ENCODE measurements at places on chromosomes 3 and 15.

GRCh38 chr3:138019281-138020069 lies 9.5 kb downstream of the CLDN18 start:
- no peak for DNase-seq

DNA sequence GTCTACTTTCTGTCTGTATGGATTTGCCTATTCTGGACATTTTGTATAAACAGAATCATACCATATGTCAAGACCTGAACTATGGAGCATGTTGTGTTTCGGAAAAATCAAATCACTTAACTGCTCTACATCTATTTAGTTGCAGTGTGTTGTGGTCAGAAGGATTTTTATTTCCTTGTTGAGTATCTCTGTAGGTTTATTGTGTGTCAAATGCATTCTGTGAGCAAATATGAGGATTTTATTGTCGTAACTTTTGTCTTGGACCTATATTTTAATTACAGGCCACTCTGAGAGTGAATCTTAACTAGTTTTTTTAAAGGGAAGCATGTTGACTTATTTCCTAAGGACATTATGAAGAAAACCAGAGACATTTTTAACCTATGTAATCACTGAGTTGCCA lies 84.6 kb upstream of the MYZAP start:
- no peak for DNase-seq

DNA sequence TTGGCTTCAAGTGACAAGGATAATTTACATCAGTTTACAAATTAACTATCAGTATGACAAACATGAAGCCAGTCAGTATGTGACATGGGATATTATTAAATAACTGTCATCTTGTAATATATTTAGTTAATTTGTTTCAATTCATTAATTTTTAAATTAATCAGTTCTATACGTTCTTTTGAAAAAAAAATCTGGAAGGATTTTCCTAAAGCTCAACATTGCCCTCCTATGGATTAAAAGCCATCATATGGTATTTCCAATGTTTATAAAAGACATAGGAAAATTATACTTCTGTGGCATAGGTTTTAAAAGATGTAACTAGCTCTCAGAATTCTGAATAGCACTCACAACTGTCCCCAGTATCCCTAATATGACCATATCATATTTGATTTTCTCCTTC lies 134.4 kb downstream of the PLOD2 start:
- DNase-seq = no peak

- no peak for DNase-seq
Observed at GRCh38 chr3:161927131-161927530, 430.5 kb downstream of the OTOL1 start.

DNA sequence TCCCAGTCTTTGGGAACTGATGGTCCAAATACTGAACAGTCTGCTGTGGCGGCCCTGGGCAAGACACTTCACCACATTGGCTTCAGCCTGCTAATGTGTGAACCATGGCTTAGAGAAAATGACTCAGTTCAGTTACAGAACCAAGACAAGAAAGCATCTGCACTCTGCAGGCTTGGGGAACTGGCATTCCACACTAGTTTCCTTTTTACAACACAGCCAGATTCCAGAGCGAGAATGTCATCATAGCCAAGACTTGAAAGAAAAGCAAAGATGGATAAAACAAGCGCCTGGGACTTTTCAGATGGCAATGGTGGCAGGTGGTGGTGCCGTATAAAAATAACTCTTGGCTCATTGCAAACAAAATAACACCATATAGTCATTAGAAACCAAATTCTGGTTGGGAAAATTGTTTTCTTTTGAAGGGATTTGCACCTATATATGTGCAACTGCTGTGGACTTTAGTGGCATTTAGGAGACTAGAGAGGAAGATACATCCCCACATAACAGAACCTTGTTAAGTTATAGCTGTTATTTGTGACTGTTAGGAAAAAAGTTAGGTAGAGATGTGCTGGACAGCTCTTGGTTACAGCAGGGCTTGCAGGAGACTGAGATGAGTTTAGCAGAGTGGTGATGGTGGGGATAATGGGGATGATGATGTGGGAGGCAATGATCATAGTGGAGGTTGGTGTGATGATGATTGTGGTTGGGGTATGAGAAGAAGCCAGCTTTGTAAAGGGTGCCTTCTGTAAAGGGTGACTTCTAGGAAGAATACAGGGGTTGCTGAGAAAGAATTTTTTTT lies 273.6 kb downstream of the THRB start:
- no peak for DNase-seq

DNA sequence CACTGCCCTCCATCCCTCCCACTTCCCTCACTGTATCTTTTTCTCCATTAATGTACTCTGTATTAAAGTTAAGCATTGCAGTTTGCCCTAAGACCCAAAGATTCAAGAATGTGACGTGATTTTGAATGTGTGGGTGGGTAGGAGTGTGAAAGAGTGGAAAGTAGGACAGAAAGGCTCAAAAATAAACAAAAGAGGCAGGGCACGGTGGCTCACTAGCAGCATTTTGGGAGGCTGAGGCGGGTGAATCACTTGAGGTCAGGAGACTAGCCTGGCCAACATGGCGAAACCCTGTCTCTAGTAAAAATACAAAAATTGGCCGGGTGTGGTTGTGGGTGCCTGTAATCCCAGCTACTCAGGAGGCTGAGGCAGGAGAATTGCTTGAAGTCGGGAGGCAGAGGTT lies 18.4 kb downstream of the TFRC start:
- DNase-seq = no peak

- DNase-seq = no peak
Observed at GRCh38 chr3:178623666-178624255, 87.5 kb downstream of the KCNMB2 start.

DNA sequence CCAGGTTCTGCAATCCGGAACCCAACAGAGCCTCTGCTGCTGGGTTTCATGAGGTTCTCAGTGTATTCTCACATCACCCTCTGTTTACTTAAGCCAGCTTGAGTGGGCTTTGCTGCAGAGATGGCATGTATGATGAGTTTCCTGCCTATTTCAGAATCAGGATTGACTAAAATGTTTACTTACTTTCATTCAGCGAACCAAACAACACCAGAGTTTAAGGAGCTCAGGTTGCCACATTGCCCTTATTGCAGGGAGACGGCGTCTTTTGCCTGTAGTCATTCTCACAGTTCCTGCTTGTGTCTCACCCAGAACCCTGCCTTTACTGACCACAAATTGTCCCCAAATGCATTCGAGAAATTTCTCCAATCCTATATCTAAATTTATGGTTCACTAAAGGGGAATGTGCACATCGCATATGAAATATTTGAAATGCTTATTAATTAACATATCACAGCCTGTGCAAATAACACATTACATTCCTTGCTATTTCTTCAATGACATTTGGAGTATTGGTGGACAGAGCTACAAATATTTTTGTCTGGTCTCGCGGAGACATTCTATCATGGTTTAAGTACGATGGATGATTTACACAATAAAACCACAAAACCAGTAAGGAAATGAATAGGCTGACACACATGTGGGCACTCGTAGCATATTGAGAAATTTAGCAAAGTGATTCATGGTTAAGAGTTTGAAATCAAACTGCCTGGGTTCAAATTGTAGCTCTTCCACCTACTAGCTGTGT lies 377.2 kb upstream of the CFAP20DC start:
- DNase-seq = no peak

- DNase-seq = no peak
Observed at GRCh38 chr3:108403198-108403597, 106.8 kb downstream of the HHLA2 start.

DNA sequence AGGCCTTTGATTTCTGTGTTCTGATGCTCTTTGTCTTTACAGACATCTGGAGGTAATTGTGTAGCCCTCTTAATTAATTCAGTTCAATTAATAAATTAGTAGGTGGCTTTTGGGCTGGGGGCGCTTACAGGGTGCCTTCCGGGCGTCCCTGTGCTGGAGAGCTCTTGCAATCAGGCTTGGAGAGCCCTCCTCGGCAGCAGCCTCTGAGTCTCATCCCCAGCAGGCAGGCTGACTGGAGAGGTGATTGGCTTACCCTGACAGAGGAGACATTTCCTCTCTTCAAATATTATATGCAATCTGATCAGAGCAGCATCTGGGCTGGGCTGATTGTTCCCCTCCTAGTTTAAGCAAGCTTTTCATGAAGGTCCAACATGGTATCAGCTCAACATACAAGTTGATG lies 250.7 kb downstream of the LPP start:
- DNase-seq = no peak

DNA sequence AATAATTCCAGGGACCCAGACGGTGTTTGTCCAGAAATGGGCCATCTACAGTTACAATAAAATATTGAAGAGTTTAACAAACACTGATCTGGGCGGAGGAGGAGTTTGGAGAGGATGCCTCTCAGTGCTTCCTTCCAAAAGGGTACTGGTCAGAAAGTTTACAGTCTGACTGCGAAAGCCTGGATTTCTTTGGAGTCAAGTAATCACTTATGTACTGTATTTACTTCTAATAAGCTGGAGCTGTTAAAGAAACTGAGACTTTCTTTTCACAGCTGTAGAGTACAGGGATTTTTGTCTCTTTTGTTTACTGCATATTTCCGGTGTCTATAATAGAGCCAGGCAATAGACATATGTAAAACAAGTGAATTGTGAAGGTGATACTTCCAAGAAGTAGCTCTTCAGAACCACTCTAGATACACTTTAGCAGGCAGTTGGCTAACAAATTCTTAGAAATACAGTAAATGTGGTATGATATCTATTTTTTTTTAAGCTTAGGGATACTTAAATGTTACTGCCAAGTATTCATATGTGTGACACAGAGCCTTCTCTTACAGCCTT lies 22.1 kb upstream of the NEO1 start:
- no peak for DNase-seq

GRCh38 chr15:84969257-84969656 lies 12.4 kb upstream of the PDE8A start:
- DNase-seq = no peak

GRCh38 chr3:106692624-106693023 lies 684.6 kb upstream of the CCDC54 start:
- no peak for DNase-seq

DNA sequence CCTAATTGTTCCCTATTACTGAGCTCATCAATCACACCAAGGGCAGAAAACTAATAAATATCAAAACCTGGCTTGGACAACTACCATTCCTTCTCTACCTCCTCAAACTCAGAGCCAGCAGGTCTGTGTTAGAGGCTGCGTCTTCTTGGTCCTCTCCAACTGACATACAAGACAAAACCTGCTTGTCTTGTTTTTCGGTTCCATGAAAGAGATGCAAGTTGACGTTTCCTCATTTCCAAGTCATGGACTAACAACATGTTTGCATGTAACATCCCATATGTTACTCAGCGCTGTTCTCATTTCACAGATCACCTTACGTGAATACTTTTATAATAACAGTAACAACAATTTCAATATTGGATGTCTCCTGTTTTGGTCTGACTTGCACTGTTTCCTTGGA lies 110.9 kb downstream of the LMLN start:
- no peak for DNase-seq

GRCh38 chr3:41188306-41188705 lies 11.0 kb upstream of the CTNNB1 start:
- DNase-seq = no peak

- no peak for DNase-seq
Observed at GRCh38 chr3:125059488-125060245, 3.9 kb upstream of the HEG1 start.

DNA sequence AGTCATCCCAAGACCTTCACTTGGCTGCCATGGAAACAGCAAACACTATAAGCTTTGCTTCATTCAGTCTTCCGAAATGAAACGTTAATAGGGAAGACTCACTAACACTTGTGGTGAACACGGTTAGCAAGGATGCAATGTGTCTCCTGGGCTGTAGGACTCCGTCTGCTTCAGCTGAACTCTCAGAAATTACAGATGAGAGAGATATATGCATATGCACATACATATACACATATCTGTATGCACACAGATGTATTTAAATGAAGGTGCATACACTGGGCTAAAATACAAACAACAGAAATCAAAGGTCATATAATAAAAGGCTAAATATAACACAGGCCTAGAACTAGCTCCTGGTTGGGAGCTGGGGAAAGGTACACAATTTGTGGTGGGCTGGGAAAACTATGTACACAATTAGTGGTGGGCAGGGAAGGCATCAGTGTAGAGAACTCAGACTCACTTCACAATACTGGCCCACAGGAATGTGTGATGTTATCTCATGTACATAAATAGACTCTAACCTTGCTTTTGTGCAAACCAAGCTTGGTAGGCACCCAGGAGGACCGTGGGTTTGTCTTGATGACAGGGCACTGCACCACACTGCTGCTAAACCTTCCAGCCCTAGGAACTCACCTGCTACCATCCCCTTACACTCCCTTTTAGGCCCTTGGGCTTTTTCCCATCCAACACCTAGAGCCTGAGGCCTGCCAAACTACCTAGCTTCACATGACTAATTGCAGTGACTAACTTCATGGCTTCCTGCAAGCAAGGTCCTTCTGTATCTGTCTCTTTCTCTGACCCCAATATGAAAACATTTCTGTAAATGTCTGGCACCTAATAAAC lies 873.1 kb downstream of the NSUN3 start:
- DNase-seq = no peak

GRCh38 chr15:59105854-59106253 lies 908 bp downstream of the CCNB2 start:
- no peak for DNase-seq

GRCh38 chr3:155131104-155131503 lies 51.0 kb downstream of the MME start:
- no peak for DNase-seq

GRCh38 chr15:35545824-35546510 lies at the start of gene DPH6:
DPH6 (minus strand) TSS chr15:35546165; CDS start chr15:35546141, 24 bp downstream.
- peak; percentile 60 for DNase-seq

DNA sequence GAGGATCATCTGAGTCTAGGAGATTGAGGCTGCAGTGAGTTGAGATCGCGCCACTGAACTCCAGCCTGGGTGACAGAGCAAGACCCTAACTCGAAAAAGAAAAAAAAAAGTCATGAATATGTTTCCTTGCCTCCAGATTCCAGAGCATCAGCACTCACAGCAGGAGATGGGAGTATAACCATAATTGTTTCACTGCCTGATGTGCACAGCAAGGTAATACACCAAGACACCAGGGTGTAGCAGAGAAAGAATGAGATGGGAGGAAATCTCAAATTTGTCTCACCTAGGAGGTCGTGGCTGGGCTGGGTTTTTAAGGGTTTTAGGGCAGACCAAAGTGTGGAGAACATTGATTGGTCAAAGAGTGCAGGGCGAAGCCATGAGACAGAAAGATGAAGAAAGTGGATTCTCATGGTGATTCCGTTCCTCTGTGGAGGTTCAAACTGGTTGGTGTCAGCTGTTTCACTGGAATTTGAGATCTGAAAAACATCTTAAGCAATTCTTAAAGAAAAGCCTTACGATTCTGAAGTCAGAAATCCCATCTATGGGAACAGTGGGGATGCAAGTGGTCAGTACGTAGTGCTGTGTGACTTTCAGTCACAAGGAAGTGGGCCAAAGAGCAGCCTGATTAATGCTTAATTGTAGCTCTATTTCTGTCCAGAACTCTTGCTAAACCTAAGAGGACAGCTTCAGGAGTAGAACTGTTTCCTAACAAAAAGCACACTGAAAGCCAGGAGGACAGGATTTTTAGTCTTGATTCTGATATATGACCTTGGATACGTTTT lies 7.8 kb upstream of the C15orf61 start:
- DNase-seq = no peak

GRCh38 chr3:35971686-35972085 lies 332.4 kb downstream of the ARPP21 start:
- no peak for DNase-seq

- DNase-seq = no peak
Observed at GRCh38 chr3:196894557-196895295, 27.0 kb downstream of the SENP5 start.
